ENCODE measurements at places on chromosomes 2 and 18. TPM values are rescaled to one million over a fixed set of nuclear protein-coding genes. Genes with fewer than 3 reads are reported as not detected.

- DNase-seq: no peak
Observed at GRCh38 chr2:161265874-161266273, 42.4 kb upstream of the PSMD14 start.

The CNRIP1 gene
- 28.5 TPM for polyA plus RNA-seq

DNA sequence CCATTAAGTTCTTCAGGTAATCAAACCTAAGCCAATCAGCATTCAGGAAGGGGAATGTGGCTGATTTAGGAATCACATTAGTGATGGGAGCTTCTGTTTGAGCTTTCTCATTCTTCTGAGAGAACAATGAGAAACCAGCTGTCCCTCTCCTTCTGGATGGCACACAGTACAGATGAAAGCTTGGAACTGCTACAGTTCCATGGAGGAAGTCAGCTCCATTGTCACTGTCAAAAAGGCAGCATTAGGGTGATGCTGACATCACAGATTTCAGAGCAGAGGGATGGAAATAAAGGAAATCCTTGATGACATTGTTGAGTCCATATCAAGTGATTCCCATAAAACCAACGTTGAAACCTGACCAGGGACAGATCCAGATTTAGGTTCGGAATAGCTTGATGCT lies 36.1 kb upstream of the ACYP2 start:
- DNase-seq: no peak

The PLCL1 gene
- polyA plus RNA-seq: 14.9 TPM

GRCh38 chr18:64258111-64258650 lies 109.3 kb upstream of the LINC00305 start:
- DNase-seq: no peak

DNA sequence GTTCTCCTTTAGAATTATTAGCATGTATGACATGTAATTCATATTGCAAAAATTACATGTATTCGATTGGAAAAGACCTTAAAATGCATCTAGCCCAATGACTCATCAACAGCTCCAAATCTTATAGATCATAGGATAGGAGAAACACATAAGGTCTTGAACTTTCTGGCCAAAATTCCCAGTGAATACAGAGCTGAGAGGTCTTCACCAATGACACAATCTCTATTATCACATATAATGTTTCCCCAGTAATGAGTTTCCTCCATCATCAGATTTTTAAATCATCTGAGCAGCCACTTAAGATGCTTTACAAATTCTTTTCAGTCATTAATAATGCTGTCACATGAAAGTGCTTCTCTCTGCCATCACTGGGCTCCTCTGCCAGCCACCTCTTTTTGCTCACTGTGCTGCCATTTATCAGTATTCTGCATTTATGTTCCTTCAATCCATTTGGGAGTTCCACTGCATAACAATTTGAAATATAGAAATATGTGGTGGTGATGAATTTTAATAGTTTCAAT lies 804.9 kb downstream of the SUCLG1 start:
- DNase-seq: no peak

DNA sequence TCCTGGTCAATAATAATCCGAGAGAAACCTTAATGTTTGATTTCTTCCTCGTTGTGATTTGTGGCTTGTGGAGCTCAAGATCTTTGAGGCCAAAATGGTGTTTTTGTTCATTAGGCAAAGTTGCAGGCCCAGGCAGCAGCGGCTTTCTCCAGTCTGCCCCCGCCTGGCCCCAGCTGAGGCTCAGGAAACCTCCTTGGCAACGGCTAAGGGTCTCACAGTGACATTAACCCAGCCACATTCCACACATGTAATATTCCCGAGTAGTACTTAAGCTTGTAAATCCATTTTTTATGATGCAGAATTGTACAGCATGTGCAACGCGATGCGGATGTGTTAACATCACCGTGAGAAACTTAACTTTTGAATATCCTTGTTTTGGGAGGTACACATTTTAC lies 200.1 kb downstream of the BCL11A start:
- no peak for DNase-seq

DNA sequence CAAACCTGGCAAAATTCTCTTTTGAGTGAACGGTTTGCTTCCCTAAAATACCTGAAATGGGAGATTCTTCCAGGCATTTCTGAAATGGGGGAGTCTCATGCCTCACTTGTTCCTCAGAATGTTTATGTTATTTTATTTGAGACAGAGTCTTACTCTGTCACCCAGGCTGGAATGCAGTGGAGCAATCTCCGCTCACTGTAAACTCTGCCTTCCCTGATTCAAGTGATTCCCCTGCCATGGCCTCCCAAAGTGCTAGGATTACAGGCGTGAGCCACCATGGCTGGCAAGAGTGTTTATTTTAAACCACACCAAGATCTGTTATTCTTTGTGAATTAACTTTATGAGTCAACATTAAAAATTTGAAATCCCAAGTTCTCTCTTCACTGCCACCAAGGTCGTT lies 6.4 kb upstream of the FHL2 start:
- no peak for DNase-seq

DNA sequence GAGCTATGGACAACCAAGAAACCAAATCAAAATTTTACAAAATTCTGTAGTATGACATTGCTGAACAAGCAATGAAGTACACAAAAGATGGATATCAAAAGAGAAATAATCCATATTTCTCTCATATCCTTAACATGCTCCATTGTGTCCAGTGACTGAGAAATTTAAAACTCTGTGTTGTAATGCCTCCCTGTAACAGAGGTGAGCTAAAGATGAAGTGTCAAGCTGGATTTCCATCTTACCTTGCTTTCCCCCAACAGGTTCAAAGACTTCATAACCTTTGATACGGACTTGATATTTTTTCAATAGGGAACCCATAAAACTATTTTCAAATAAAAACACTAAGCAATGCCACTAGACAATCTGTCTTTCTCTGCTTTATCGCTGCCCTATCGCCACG lies 95.7 kb upstream of the SERTAD2 start:
- no peak for DNase-seq

DNA sequence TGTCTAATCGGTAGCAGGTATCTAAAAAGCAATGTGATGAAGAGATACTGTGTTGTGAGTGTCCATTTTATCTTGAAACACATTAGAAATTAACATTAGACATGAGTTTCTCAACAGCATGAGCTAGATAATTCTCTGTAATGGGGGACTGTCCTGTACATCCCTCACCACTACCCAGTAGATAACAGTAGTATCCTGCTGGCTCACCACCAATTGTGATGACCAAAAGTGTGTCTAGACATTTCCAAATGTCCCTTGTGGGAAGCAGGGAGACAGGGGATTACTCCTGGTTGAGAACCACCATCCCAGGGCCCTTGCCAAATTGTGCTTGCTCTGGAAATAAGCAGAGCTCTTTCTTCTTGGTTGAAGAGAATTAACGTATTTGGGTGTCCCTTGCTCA lies 239.3 kb downstream of the IRS1 start:
- DNase-seq: no peak

DNA sequence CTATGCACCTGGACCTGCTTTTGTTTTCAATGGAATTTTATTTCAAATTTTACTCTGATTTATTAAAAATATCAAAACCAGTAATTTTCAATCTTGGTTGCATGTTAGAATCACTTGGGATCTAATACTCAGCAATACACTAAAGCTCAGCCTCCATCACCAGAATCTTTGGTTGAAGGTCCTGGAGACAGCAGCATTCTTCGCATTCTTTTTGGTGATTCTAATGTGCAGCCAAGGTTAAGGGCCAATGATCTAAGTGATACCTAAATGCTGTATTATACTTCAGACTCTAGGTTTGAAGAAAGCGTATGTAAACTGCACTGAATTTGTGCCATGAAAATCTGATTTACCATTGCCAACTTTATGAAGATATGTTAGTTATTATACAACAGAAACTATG lies 493.1 kb downstream of the XIRP2 start:
- DNase-seq: no peak

GRCh38 chr2:239938651-239939486 lies 86.3 kb downstream of the NDUFA10 start:
- no peak for DNase-seq

The CFAP65 gene
- 0.27 TPM for polyA plus RNA-seq

GRCh38 chr2:230540332-230540731 lies 124.3 kb downstream of the SP100 start:
- DNase-seq: no peak

- no peak for DNase-seq
Observed at GRCh38 chr2:151379169-151379568, 21.8 kb downstream of the TNFAIP6 start.

DNA sequence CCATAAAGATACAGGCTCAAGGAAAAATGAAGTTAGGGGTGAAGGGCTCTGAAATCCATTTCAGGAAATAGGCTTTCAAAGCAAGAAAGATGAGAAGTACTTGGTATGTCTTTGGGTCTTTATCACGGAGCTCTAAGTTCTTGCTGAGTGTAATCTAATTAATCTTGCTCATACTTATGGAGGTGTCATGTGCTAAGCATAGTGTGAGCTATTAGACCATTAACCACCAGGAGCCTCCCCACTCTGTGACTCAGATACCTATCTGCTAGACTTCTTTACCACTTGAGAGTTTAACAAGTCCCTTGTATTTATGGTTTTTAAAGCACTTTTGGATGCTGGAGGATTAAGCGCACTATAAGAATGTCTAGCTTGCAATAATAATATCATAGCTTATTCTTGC lies 678.7 kb downstream of the EPHA4 start:
- DNase-seq: no peak

All from left renal pelvis (tissue), 4 donors.